CD4-positive, alpha-beta memory T cell (primary cell): ENCODE measurements at places on chromosomes 4 and X.

DNA sequence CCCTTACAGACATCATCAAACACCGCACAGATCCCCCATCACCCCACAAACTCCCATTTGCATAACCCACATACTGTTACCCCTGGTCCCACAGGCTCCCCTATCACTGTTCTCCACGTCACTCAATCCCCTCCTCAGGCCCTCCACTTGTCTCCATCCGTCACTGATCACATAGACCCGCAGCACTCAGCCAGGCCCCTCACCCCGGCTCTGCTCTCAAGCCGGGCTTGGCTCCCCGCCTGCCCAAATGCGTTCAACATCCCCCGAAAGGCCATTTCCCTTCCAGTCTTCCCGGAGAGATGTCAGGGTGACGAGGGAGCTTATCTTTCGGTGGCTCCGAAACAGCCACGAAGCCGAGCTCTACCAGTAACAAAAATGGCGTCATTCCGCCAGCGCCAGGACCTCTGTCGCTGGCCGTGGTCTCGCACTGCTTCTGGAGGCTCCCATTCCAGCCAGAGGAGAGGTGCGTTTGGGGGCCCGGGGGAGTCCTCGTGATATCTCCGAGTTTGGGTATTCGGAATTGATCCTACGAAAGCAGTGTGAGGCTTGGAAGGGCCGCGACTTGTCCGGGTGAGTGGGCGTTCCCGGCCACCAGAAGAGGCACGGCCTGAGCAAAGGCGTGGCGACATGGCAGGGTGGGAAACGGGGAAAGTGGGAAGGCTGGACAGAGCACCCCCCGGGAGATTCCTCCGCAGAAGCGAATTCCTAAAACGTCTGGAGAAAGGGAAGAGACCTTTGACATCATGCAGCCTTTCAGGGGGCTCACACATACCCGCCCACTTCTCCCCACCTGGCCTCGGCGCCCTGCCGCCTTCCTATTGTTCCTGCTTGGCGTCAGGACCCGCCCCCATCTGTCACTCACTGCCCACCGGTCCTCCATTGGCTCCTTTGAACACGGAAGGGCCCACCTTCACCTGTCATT, at the start of gene ZNF630:
Gene ZNF630 (minus strand): TSS at position 577 of the 922 bp plus-strand sequence. CDS start 4,754 bp downstream, outside the sequence.
- DNase-seq = peak; percentile 45

GRCh38 chr4:182502064-182502463, 258.9 kb downstream of the TENM3 start:
- DNase-seq = no peak

GRCh38 chrX:39152106-39152649, 350.9 kb downstream of the MID1IP1 start:
- DNase-seq = no peak

GRCh38 chr4:179007755-179008154, 1565.5 kb upstream of the AGA start:
- DNase-seq = no peak

DNA sequence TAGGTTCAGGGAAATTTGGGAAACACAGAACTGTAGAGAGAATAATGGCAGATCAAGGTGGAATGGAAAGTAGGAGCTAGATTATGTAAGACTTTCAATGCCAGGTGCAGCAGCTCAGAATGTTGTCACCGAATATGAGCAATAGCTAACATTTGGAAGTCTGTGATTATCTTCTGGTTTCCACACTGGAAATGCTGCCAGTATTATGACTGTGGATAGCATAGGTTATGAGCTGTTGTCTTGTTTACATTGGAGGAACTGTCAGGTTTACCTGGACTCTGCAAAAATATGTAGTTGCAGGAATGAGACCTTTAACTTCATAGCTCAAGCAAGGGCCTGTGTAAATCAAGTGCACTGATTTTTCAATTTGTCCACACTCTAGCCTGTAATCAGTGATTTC, 26.0 kb upstream of the TAF9B start:
- no peak for DNase-seq

GRCh38 chrX:102029026-102029425, 96.5 kb upstream of the TCEAL2 start:
- no peak for DNase-seq

DNA sequence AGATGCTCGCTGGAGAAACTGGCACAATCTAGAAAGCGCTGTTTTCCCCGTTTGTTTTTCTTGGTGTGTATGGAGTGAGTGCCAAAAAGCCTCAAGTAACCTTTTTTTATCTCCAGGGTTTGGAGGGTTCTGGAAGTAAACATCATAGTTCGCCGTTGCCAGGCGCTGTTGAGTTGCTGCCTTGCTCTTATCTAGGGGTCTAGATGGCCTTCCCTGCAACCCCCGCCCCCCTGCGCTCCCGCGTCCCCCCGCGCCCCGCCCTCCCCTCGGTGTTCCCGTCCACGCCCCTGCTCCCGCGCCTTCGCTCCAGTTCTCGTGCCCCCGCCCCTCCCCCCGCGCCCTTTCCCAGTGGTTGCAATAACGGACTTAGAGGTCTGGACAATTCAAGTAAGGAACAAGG, 555 bp upstream of the GCNA start:
- no peak for DNase-seq

DNA sequence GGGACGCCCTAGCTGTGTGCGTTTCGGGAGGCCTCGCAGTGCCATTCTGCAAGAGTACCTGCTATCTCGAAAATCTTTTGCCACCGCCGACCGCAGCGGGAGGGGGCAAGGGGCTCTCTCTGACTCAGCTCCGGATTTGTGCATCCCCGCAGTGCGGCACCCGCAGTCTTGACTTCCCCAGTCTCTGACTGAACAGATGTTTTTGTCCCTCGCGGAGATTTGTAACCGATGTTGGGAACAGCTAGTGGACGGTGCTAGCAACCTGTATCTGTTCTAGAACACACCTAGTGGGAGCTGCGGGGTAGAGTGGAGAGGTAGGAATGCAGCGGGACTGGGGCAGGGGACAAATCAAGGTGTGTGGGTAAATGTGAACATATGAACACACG, 17.2 kb downstream of the NKX6-1 start:
- DNase-seq = no peak
